Fibroblast of villous mesenchyme (primary cell): ENCODE measurements at places on chromosomes 3 and 15. TPM values are rescaled to one million over a fixed set of nuclear protein-coding genes. Genes with fewer than 3 reads are reported as not detected.

The ATP2B2 gene
- total RNA-seq = not detected in 2 replicates

The P2RY14 gene
- not detected in 2 replicates for total RNA-seq

The AQP9 gene
- total RNA-seq = not detected in 2 replicates

The GPR149 gene
- not detected in 2 replicates for total RNA-seq
